ENCODE measurements at places on chromosomes 5 and 9. TPM values are rescaled to one million over a fixed set of nuclear protein-coding genes. Genes with fewer than 3 reads are reported as not detected.

DNA sequence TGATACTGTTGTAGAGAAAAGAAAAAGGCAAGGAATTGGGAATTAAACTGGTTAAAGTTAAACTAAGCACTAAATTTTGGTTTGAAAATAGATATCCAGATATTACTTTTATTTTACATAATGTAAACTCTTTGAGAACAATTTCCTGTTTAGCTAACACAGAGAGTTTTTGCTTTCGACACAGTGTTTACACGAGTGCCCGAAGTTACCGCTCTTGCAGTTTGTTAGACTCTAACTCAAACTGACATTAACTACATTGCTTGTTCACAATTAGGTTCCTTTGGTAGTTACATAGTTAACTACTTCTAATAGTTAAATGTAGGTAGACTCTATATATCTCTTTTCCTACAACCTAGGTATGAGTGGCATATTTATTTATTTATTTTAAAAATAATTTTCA is 117.1 kb upstream of the CHD1 start:
- no peaks in the 10 kb centered on the region for H3K4me1 ChIP-seq
- no peak overlapping the region for H3K27ac ChIP-seq
- H3K27me3 ChIP-seq, result no peaks in the 10 kb centered on the region
- no peaks in the 10 kb centered on the region for H3K36me3 ChIP-seq
- no peak for DNase-seq

- H3K27ac ChIP-seq, result peak overlapping the region; percentile 73
- H3K4me1 ChIP-seq, result peaks cover 14% of the 10 kb centered on the region
- H3K4me3 ChIP-seq, result no peak overlapping the region
- peaks cover 36% of the 10 kb centered on the region for H3K36me3 ChIP-seq
These were observed 69.8 kb downstream of the KDM4C start for GRCh38 chr9:6827439-6828145.

GRCh38 chr5:61234019-61234418 is 71.8 kb upstream of the SMIM15 start:
- H3K27me3 ChIP-seq, result no peaks in the 10 kb centered on the region
- peaks cover 17% of the 10 kb centered on the region for H3K36me3 ChIP-seq
- H3K4me3 ChIP-seq, result no peak overlapping the region
- no peak for DNase-seq
- no peak overlapping the region for H3K27ac ChIP-seq

GRCh38 chr5:61344187-61344944 is 12.3 kb downstream of the ZSWIM6 start:
- no peak for DNase-seq
- H3K4me3 ChIP-seq, result no peak overlapping the region
- peaks cover 18% of the 10 kb centered on the region for H3K4me1 ChIP-seq
- H3K36me3 ChIP-seq, result peaks cover 9% of the 10 kb centered on the region
- peak overlapping the region; percentile 26 for H3K27ac ChIP-seq
- no peaks in the 10 kb centered on the region for H3K27me3 ChIP-seq

DNA sequence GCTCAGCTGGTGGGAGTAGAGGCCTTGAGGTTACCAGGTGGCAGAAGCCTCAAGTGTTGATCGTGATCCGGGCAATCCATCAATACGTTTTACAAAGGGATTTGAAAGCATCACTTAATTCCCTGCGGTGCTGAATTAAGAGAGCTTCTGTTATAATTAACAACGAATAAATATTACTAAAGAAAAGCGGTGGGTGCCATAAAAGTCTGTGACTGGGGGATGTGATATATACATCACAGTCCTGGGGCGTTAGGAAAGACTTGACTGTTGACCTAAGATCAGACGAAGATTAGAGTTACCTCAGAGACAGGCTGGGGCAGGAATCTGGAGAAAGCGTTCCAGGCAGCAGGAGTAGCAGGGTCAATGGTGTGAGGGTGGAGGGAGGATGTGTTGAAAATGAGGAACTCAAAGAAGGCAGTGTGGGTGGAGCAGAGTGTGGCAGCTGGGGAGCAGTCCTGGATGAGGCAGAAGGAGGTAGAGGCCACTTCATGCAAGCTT is 6.7 kb upstream of the C5orf63 start:
- peaks cover 51% of the 10 kb centered on the region for H3K4me1 ChIP-seq
- peak overlapping the region; percentile 67 for H3K27ac ChIP-seq
- no peaks in the 10 kb centered on the region for H3K36me3 ChIP-seq
- no peak for DNase-seq
- H3K4me3 ChIP-seq, result peak overlapping the region; percentile 2
- peaks cover 8% of the 10 kb centered on the region for H3K27me3 ChIP-seq

DNA sequence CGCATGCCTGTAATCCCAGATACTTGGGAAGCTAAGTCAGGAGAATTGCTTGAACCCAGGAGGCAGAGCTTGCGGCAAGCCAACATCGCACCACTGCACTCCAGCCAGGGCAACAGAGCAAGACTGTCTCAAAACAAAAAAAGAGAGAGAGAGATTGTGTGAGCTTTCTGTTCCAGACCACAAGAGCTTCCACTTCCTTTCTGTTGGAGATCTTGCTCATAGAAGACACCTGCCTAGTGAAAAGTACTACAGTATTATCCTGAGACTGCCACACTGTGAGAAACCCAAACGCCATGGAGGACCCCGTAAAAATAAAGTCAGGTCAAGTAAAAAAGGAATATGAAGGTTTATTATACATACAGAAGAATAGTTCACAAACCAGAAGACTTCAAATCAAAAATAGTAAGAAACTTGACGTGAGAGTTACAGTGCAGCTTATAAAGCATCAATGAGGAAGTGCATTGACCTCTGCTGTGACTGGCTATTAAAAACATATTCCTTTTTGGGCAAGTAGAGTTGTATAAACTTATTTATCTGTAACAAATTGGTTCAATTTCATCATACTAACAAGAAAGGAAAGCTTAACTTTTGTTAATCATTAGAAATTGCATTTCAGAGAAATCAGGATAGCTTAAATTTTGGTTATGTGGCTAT is 4.3 kb upstream of the EMB start:
- H3K27me3 ChIP-seq, result peaks cover 3% of the 10 kb centered on the region
- H3K4me3 ChIP-seq, result no peak overlapping the region
- H3K27ac ChIP-seq, result no peak overlapping the region
- H3K36me3 ChIP-seq, result no peaks in the 10 kb centered on the region
- peaks cover 15% of the 10 kb centered on the region for H3K4me1 ChIP-seq
- DNase-seq, result no peak

DNA sequence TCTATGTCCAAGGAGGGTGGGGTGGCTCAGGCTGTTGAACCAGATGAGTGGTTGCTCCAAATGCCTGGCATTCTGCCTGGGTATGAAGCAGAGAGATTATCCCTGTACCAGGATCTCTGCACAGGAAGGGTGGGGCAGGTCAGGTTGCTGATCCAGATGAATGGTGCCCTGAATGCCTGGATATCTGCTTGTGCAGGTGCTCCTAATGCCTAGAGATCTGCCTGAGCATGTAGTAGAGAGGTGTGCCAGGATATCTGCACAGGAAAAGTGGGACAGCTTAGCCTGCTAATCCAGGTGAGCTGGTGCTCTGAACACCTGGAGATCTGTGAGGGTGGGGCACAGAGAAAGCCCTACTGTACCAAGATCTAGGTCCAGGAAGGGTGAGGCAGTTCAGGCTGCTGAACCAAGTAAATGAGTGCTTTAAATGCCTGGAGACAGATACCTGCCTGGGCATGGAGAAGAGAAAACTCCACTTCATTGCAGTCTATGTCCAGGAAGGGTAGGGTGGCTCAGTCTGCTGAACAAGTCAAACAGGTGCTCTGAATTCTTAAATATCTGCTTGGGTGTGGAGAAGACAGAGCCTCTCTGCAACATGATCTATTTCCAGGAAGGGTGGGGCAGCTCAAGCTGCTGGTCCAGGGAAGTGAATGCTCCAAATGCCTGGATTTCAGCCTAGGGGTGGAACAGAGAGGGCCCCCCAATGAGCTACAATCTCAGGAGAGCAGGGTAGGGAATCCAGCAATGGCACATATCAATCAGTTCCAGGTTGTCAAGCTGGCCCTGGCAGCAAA is 189.4 kb upstream of the DMRTA1 start:
- no peak for DNase-seq
- H3K4me1 ChIP-seq, result no peaks in the 10 kb centered on the region
- no peak overlapping the region for H3K27ac ChIP-seq
- no peaks in the 10 kb centered on the region for H3K27me3 ChIP-seq
- no peak overlapping the region for H3K4me3 ChIP-seq

- no peak for DNase-seq
- peaks cover 26% of the 10 kb centered on the region for H3K4me1 ChIP-seq
- no peaks in the 10 kb centered on the region for H3K36me3 ChIP-seq
These were observed 5.9 kb downstream of the FAM78A start for GRCh38 chr9:131270171-131271015.

GRCh38 chr5:130109152-130109551 is 204.9 kb downstream of the CHSY3 start:
- peaks cover 14% of the 10 kb centered on the region for H3K4me1 ChIP-seq
- no peak overlapping the region for H3K4me3 ChIP-seq
- no peak overlapping the region for H3K27ac ChIP-seq
- no peaks in the 10 kb centered on the region for H3K36me3 ChIP-seq

DNA sequence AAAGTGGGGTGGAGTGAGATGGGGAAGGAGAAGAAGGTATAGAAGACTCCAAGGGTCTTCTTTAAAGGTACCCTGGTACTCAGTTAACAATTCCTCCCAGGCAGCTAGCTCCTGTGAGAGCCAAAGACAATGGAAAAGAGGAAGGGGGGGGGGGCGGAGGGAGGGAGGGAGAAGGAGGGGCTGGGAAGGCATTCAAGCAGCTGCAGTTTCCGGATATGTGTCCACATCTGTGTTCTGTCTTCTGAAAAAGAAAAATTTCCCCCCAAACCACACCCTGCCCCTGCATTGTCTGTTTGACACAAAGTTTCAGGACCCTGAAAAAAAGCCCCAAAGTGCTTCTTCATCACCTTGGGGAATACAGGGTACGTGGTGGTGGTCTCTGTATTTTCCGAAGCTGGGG is 11.1 kb downstream of the SPRY4 start:
- H3K27me3 ChIP-seq, result no peaks in the 10 kb centered on the region
- peaks cover 91% of the 10 kb centered on the region for H3K4me1 ChIP-seq
- peak overlapping the region; percentile 85 for H3K27ac ChIP-seq
- no peak for DNase-seq
- H3K36me3 ChIP-seq, result peaks cover 77% of the 10 kb centered on the region
- H3K4me3 ChIP-seq, result peak overlapping the region; percentile 23

GRCh38 chr9:118482306-118482705 is 778.1 kb downstream of the TLR4 start:
- H3K4me1 ChIP-seq, result peaks cover 12% of the 10 kb centered on the region
- no peaks in the 10 kb centered on the region for H3K27me3 ChIP-seq
- no peak for DNase-seq
- H3K27ac ChIP-seq, result no peak overlapping the region
- H3K36me3 ChIP-seq, result no peaks in the 10 kb centered on the region

- peaks cover 65% of the 10 kb centered on the region for H3K27me3 ChIP-seq
- DNase-seq, result no peak
- peaks cover 59% of the 10 kb centered on the region for H3K4me1 ChIP-seq
- H3K4me3 ChIP-seq, result no peak overlapping the region
- no peak overlapping the region for H3K27ac ChIP-seq
These were observed 358.9 kb upstream of the IRX2 start for GRCh38 chr5:3110371-3110770.

DNA sequence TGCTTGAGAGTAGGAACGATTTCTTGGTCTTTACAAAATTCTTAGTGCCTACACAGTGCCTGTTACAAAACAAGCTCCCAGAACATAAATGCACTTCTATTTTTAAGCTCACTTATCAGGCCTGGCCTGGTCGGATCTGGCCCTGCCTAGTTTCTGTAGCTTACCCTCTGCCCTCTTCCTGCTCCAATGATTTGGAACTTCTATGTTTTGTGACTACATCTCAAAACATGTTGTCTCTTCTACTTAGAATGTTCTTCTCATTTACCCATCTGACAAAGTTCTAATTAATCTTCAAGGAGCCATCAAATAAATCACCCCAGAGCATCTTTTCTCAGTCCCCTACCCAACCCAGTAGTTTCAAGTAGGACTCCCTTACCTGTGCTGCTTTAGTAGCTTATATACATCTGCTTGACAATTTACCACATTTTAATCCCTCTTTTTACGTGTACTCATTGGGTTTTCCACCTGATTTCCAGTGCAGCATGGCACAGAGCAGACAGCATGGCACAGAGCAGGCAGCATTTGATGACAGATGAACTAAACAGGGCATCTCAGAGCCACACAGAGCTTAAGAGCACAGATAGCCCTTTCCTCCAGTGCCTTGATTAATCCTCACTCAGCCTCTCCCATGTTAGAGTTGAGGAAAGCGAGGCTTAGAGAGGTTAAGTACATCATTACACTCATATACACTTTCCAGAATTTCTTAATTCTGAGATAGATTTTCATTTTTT is 171.9 kb downstream of the MAPKAP1 start:
- H3K27me3 ChIP-seq, result no peaks in the 10 kb centered on the region
- H3K27ac ChIP-seq, result no peak overlapping the region
- H3K36me3 ChIP-seq, result no peaks in the 10 kb centered on the region
- peaks cover 15% of the 10 kb centered on the region for H3K4me1 ChIP-seq
- DNase-seq, result no peak

DNA sequence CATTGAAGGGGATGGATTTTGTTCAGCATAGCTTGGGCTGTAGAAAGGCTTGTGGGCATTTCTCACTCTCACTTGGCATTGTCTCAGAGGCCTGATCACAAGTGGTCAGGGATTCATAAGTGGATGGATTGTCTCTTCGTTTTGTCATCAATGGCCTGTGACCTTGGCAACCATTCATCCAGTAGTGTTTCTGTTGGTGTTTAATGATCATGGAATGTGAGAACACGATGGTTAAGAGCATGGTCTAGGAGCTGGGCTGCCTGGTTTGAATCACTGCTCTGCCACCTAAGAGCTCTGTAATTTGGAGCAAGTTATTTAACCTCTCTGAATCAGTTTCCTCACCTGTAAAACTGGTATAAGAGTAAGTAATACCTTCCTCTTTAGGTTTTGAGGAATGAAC is 430.1 kb upstream of the MEF2C start:
- no peaks in the 10 kb centered on the region for H3K36me3 ChIP-seq
- no peak overlapping the region for H3K27ac ChIP-seq
- DNase-seq, result no peak
- H3K27me3 ChIP-seq, result no peaks in the 10 kb centered on the region
- no peak overlapping the region for H3K4me3 ChIP-seq
- H3K4me1 ChIP-seq, result peaks cover 8% of the 10 kb centered on the region

DNA sequence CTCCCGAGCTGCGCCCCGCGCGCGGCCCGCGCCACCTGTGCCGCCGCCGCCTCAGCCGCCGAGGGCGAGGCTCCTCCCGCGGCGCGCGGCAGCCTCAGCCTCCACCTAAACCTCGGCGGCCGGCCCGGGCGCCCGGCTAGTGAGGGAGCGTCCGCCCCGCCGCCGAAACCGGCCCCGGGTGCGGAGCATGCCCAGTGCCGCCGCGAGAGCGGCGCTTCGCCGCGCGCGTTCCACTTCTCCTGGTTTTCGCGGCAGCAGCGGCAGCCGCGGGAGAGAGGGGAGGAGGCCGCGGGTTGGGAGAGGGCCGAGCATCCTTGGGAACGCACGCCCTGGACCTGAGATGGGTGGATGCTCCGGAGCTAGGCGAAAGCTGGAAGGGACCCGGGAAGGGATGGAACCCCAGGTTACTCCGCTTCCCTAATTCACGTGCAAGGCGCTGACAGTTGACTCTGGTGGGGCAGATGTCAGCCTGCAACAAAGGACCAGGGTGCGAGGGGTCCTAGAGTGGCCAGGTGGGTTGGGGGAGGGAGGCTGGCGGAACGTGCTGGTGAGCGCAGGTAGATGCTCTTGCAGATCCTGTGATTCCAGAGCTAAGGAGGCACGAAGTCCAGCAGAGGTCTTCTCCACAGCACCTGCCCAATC is at the start of gene CTNND2:
Gene CTNND2 (minus strand): TSS at position 182 of the 642 bp plus-strand sequence. CDS start 593 bp downstream, outside the sequence.
- H3K27ac ChIP-seq, result no peak within 1 kb of the TSS
- no peaks in the 10 kb centered on the region for H3K36me3 ChIP-seq
- H3K27me3 ChIP-seq, result peaks cover 44% of the 10 kb centered on the region
- peak; percentile 86 for DNase-seq

The CCDC69 gene
- 12.4 TPM for total RNA-seq

The CCL21 gene
- total RNA-seq, result not detected

The SPOCK1 gene
- 13.2 TPM for total RNA-seq

The MEIKIN gene
- not detected for total RNA-seq

The SLC45A2 gene
- not detected for total RNA-seq

The FOXD4L6 gene
- not detected for total RNA-seq

The JAKMIP2 gene
- total RNA-seq, result 11.8 TPM
